ENCODE measurements at places on chromosomes 7 and 10.

DNA sequence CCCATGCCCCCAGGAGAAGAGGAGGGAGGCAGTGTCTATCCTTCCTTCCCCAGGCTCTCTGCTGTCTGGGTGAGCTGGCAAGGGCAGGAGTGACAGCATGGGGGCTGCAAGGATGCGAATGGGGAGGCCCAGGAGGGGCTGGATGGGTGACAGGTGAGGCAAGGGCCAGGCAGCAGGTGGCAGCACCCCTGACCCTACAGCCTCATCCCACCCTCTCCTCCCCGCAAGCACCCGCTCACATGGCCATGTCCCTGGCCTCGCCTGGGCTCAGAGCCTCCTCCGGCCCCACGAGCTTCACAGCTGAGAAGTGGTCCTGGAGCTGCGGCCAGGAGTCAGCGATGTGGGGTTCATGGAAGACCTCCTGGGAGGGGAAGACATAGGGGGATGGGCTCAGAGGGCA, 5.4 kb downstream of the PLOD3 start:
- no peak for DNase-seq
- peaks cover 9% of the 10 kb centered on the region for H3K4me1 ChIP-seq
- H3K27ac ChIP-seq: no peak overlapping the region
- peaks cover 10% of the 10 kb centered on the region for H3K36me3 ChIP-seq
- H3K4me3 ChIP-seq: no peak overlapping the region

GRCh38 chr7:191105-191980, 1.0 kb upstream of the FAM20C start:
- peaks cover 3% of the 10 kb centered on the region for H3K36me3 ChIP-seq
- H3K4me1 ChIP-seq: peaks cover 24% of the 10 kb centered on the region
- peak overlapping the region; percentile 93 for H3K27ac ChIP-seq
- H3K27me3 ChIP-seq: peaks cover 70% of the 10 kb centered on the region

- H3K27me3 ChIP-seq: peaks cover 16% of the 10 kb centered on the region
- H3K27ac ChIP-seq: no peak overlapping the region
- no peak overlapping the region for H3K4me3 ChIP-seq
- no peaks in the 10 kb centered on the region for H3K36me3 ChIP-seq
Observed at GRCh38 chr7:43509906-43510305, 73.0 kb upstream of the STK17A start.

GRCh38 chr10:56063642-56064041, 297.4 kb downstream of the ZWINT start:
- H3K36me3 ChIP-seq: no peaks in the 10 kb centered on the region
- no peak for DNase-seq
- no peak overlapping the region for H3K27ac ChIP-seq
- H3K4me1 ChIP-seq: no peaks in the 10 kb centered on the region

DNA sequence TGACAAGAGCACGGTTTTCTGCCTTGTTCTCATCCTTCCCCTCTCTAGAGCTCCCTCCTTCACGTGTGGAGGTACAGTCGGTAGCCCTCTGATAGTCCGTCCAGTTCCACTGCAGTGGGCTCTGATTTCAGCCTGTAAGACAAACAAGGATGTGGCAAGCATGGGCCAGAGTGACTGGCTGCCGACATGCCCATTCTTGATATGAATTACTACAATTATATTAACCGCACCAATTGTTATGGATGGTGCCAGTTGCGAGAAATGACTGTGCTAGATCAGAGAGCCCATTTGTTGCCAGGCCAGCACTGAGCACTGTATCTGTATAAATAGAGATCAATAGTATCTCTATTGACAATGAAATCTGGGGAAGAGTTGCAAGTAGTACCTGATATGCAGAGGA, 146.6 kb downstream of the CHN2 start:
- no peak overlapping the region for H3K4me3 ChIP-seq
- no peak overlapping the region for H3K27ac ChIP-seq
- DNase-seq: no peak
- H3K4me1 ChIP-seq: peaks cover 16% of the 10 kb centered on the region

DNA sequence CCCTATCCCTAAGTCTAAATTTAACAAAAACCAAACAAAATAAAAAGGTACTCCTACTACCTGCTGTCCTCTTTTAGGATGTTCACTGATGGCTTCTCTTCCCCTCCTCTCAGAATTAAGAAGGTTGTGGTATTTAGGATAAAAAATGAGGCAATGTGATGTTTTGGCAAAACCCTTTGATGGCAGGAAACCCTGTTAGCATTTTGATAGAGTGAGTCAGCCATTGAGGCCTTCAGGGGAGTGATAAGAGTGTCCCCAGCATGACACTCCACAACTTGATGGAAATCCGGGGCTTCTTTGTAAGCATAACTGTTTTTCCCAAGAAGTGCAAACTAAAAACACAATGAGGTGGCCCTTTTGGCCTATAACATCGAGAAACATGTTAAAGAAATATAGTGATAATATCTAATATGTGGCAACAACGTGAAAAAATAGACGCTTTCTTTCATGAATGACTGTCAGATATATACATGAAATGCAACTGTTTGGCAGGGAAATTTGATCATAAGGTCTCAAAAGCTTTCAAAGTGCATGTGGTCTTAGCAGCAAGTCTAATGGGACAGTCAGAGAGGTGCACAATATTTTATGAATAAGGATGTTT, 55.0 kb downstream of the PRTFDC1 start:
- DNase-seq: no peak
- H3K27me3 ChIP-seq: no peaks in the 10 kb centered on the region
- H3K4me1 ChIP-seq: peaks cover 22% of the 10 kb centered on the region
- no peak overlapping the region for H3K4me3 ChIP-seq
- H3K36me3 ChIP-seq: peaks cover 3% of the 10 kb centered on the region
- peak overlapping the region; percentile 3 for H3K27ac ChIP-seq

DNA sequence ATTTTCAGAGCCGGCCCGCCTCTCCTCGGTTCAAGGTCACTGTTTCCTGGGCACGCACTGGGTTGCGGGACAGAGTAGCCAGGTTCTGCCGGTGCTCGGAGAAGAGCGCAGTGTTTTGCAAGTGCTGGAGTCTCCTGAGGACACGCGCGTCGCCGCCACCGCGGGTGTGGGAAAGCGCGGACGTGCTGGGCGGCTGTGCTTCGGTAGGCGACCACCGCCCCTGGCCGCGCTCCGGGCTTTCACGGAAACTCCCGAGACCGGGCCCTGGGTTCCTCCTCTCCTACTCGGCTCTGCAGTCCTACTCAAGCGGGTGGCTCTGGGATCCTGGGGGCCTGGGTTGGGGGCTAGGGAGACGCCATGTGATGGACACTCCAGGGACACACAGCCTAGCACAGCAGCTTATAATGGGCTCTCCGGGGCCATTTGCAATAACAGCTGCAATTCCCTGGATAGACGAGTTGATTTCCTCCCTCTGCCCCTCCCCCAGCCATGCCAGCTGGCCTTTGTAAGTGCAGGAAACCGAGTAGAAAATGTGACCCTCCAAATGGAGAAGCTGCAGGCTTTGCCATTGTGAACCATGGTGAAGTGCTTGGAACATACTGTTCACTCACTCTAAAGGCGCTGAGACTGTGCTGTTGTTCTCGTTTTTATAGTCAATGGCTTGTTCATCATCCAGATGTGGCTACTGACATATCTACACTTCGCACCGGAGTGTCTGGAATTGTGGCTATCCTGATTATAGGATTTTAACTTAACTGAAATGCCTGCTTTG, 2.1 kb downstream of the FRAT1 start:
- H3K4me1 ChIP-seq: peaks cover 19% of the 10 kb centered on the region
- peaks cover 54% of the 10 kb centered on the region for H3K27me3 ChIP-seq
- H3K27ac ChIP-seq: no peak overlapping the region
- H3K36me3 ChIP-seq: no peaks in the 10 kb centered on the region

- peaks cover 43% of the 10 kb centered on the region for H3K4me1 ChIP-seq
- peak overlapping the region; percentile 96 for H3K27ac ChIP-seq
- no peaks in the 10 kb centered on the region for H3K36me3 ChIP-seq
- no peak for DNase-seq
- no peak overlapping the region for H3K4me3 ChIP-seq
- no peaks in the 10 kb centered on the region for H3K27me3 ChIP-seq
Observed at GRCh38 chr10:85642082-85642420, 724.5 kb downstream of the GRID1 start.
